Right hindlimb (tissue), 1 donor: ENCODE measurements at places on chromosomes 6 and 20.

DNA sequence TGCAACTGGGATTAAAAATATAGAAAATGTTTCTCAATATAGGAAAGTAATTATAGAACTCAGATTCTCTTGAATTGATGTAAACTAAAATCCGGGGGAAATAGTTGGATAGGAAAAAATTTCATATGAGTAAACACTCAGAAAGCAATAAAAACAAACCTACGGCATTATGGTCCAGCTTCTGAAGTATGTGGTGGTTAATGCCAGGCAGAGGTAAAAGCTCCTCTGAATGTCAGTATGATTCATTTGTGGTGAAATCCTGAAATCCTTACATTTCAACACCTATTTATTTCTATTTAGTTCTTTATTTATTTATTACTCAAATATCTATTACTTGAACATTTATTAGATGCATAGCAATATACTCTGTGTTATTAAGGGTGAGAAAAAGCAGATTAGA, 145.1 kb downstream of the RIMS1 start:
- DNase-seq = no peak

DNA sequence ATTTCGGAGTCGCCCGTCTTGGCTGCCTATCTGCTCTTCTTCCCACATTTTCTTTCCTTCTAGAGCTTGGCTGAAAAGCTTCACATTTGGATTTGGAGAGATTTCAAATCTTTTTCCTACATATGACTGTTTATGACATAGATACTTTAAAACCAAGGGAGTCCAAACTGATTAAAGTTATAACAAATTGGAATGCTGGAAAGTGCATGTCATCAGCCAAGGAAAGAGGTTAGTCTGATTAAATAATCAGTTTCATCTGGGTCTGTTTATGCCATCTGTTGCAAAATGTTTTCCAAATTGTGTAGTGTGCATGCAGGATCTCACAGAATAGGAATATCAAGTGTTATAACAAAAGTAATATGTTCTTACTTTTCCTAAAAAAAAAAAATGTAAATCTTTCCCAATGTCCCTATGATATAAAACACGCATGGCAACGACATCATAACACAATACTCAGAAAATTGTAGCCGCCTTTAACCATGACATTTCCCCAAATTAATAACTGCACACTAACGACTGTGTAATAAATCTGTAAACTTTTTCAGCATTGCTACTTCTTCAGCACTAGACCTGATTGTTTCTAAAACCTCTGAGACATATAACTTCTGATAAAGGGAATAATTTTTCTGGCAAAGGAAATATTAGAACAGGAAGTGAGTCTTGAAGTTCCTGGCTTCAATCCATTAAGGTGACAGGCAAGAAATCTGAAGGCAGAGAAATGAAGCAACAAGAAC, 230.2 kb upstream of the FOXQ1 start:
- no peak for DNase-seq

GRCh38 chr6:170134031-170134470, 156.8 kb downstream of the DLL1 start:
- no peak for DNase-seq

- no peak for DNase-seq
Observed at GRCh38 chr6:134145786-134146185, 93.4 kb upstream of the SLC2A12 start.

DNA sequence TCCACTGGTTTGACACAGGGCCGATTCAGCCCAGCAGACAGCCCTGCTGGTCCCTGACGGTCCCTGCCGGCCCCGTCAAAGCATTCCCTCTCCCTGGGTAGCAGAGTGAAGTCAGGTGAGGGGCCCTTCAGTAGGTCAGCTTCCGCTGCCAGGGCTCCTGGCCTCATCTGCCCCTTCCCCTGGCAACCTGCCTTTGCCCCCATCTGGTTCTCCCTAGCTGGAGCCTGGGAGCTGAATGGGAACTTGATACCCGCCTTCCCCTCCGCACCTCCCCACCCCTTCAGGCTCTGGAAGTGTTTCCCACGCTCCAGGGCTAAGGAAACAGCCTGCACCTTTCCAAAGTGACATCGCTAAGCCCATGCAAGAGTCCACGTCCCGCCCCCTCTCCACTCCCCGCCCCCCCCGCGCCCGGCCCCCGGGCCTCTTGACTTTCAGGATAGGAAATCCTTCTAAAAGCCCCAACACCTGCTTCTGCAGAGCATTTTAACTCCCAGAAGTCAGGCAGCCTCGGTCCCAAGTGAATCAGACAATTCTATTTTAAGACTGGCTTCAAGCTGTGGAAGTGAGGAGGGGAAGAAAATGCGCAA, 53.3 kb downstream of the ISM1 start:
- DNase-seq = peak; percentile 62
